Liver (tissue), 10 donors: ENCODE measurements at places on chromosomes 4 and X. TPM values are rescaled to one million over a fixed set of nuclear protein-coding genes. Genes with fewer than 3 reads are reported as not detected.

MAGEA10 gene
- not detected for total RNA-seq

ATP8A1 gene
- 15.9 TPM for total RNA-seq

BRS3 gene
- not detected for total RNA-seq

GIMD1 gene
- not detected for total RNA-seq

EGF gene
- not detected for total RNA-seq

GPR78 gene
- total RNA-seq, result not detected

DNA sequence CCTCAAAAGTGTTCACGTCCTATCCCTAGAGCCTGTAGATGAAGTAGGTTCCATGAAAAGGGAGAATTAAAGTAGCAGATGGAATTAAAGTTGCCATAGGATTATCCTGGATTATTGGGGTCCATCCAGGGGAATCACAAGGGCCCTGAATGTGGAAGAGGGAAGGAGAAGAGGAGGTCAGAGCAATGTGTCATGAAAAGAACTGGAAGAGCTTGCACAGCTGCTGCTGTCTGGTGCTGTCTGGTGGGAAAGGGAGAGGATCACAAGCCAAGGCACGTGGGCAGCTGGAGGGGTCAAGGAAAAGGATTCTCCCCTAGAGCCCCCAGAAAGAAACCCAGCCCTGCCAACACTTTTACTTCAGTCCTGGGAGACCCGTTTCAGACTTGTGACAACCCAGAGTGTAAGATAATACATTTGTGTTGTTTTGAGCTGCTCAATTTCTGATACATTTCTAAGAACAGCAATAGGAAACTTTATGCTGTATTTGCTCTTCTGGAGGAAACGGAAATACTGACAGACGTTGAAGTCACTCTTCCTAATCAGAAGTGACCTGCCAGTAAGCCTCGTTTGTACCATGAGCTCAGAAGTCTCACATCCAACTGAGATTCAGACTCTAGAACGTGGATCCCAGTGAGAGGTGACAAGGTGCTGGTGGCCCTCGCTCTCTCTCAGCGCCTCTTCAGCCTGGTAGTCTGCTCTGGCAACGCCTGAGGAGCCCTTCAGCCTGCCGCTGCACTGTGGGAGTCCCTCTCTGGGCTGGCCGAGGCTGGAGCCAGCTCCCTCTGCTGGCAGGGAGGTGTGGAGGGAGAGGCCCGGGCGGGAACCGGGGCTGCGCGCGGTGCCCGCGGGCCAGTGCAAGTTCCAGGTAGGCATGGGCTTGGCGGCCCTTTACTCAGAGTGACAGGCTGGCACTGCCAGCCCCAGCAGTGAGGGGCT lies 34.7 kb upstream of the ENPP6 start:
- DNase-seq, result no peak

DNA sequence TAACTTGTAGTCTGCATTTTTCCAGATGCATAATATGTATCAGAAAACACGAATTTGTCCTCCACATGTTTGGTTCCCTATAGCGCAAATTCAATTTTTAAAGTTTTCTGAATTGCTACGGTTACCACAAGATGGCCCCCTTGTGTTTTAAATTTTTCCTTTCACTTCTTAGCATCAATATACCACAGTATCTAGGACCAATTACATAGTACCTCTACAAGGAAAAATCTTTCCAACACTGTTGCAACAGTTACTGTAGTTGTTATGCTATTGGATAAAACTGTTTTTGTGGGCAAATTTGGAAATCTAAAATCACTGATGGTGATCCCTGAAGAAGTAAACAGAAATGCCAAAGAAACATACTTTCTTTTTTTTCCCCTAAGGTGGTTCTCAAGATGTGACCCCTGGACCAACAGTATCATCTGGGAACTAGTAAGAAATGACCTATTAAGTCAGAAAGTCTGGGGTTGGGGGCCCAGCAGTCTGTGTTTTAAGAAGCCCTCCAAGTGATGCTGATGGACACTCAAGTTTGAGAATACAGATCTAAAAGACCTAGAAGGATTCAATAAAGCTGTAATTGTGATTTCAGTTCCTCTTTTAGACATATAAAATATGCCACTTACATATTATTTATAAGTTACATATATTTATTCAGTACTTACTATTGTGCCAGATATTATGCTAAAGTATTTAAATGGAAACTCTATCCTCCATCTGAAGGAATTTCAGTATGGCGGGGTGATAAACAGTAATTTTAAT lies 3.1 kb downstream of the ZGRF1 start:
- no peak for DNase-seq

- DNase-seq, result no peak
Observed at GRCh38 chrX:121256647-121257046, 209.2 kb downstream of the GLUD2 start.

DNA sequence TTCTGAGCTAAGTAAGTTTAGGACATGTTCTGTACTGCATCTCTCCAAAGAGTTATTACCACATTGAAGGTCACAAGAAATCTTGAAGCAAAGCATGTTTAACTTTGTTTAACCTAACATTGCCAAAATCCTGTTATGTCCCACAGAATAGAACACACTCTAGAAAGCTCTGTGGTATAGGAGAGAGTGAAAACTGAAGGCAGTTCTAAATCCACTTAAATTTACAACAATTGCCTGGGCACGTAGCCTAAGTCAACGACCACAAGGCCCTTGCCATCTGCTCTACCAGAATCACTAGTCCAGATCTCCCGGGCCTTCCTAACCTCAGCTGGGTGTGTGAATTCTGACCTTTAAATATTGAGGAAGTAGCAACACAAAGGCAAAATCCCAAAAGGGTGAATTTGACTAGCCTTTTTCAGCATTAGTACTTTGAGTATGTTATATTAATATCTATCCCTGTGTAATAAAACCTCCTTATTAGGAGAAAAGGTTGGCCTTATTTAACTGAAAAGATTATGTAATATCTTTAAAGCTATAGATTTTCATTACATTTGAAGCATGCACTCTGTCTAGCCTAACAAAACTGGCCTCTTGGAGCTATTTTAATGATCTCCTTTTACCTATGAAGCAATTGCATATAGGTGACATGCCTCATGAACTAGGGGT lies 4.5 kb upstream of the MAML3 start:
- DNase-seq, result no peak

DNA sequence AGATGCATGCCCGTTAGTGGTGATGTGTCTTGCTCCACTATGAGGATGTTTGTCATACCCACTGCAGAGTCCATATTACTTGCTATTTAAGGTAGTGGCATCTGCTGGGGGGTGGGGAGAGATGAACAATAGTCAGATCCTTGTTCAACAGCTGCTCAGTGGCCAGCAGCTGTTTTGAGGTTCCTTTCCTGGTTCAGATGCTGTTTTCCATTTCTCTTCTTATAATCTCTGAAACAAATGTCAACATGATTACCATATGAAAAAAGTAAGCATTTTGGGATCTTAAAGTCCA lies 1567.9 kb upstream of the TENM3 start:
- no peak for DNase-seq

DNA sequence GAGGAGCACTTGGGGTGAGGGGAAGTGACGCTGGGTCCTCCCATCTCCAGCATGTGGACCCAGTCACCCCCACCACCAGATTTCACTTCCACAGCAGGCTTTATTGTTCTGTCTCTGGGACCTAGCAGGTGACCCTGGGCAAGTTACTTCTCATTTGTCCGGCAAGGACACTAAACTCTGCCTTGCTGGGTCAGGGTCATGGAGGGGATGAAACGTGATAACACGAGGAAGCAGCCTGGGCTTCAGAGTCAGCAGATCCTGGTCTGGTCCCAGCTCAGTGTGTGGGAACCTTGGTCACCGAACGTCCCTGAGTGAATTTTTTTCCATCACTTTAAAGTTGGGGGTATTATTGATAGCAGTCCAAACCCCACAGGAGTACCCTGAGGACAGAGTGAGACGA lies 3.9 kb downstream of the UBA1 start:
- DNase-seq, result no peak

DNA sequence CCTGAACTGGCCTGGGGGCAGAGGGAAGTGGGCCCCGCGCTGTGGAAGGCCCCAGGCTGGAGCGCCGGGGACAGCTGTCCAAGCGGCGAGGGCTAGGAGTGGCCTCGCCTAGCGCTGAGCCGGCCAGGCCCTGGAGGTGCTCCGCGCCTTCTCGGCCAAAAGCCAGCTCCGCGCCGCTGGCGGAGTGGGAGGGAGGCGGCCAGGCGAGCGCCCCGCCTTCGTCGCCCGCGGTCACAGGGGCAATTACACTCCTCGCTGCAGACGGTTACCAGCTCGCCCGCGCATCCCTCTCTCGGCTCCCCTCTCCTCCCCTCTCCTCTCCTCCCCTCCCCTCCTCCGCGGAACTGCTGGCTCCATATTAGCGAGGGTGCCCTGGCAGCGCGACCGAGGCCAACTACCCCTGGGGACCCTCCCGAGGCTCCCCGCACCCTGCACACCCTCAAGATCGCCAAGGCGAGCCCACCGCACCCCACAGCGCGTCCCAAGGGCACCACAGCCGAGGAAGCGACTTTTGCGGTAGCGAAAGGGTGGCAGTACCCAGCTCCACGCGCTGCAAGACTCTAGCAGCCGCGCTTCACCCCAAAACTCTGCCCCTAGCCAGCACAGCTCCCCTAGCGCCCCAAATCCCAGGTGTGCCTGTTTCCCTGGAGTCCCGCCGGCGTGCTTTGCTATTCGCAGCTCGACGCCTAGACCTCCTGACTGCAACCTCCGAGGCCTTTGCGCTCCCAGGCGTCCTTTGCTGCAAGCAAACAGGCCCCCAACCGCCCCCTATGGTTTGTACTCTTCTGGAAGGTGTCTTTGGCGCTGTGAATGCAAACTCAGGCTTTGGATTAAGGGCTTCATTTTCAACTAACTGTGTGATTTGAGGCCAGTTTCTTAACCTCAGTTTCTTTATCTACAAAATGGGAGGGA lies 91.4 kb downstream of the BCOR start:
- no peak for DNase-seq

- DNase-seq, result no peak
Observed at GRCh38 chr4:187065396-187065795, 341.7 kb upstream of the FAT1 start.

DNA sequence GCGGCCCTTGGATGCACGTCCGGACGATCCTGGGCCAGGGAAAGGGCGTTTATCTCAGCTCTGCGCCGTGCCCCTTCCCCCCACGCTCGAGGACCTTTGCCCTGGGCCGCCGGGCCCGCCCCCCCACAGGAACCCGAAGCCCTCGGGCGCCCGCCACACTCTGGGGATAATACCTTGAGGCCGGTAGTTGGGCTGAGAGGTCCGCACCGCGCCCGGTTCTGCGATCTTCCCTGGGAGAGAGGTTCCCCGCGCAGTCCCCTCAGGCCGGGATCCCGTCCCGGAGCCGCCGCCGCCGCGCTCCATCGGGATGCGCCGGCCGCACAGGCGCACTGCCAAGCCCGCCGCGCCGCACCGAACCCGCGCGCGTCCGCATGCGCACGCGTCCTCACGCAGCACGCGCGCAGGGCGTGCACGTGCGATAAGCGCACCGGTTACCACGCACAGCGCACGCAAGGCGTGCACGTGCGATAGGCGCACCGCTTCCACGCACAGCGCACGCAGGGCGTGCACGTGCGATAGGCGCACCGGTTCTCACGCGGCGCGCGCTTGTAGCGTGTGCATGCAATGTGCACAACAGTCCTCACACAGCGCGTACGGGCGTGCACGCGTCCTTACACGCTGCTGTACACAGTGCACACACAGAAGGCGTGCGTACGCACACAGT lies at the start of gene MAP7D2:
Gene MAP7D2 (minus strand): TSS at position 331 of the 664 bp plus-strand sequence. CDS start 28 bp downstream, at position 303.
- DNase-seq, result no peak

- no peak for DNase-seq
Observed at GRCh38 chr4:43374216-43374751, 481.8 kb downstream of the GRXCR1 start.

GRCh38 chr4:53981567-53981966 lies 82.8 kb downstream of the CHIC2 start:
- no peak for DNase-seq

GRCh38 chrX:140163371-140164159 lies 198.2 kb upstream of the CXorf66 start:
- DNase-seq, result no peak

DNA sequence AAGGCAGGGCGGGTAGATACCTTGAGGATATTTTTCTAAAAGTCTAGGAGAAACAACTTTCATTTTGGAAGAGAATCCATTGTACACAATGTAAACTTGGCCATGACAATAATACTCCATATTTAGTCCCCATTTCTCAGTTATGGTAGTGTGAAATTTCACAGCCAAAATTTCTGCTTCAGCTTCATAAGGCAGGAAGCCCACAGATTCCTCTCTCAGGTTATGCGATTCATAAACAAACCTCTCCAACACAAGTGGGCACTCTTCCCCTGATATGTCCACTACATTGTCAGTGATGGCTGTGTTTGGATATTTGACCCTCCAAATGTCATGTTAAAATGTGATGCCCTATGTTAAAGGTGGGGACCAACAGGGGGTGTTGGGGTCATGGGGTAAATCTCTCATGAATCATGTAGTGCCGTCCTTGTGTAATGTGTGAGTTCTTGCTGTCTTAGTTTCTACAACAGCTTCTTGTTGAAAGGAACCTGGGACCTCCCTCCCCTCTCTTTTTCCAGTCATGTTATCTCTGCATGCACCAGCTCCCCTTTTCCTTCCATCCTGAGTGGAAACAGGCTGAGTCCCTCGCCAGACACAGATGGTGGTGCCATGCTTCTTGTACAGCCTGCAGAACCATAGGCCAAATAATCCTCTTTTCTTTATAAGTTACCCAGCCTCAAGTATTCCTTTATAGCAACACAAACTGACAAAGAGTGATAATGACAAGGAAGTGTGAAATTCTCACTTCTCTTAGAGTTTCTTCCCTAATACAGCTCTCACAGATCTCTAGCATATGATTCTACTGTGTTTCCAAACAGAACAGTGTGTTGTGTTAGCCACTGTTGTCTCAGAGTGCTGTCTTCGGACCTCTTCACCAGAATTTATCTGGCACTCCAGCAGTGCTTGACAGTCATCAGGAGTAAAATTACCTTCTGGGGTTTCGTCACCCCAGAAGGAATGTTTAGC lies 598.4 kb upstream of the GNPDA2 start:
- DNase-seq, result no peak

DNA sequence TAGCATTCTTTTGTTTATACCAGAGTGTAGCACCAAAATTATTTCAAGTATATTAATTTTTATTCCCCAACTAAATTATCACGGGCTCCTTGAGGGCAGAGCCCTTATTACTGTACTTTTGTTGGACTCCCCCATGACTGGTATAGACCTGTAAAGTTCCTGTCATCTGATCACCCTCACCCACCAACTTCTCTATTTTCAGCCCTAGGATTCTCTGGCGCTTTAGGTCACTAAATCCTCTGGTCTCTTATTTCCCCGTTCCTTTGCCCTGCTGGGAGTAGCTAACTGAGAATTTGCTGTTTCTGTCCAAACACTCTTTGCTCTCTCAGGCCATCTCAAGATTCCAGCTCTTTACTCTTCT lies 3.2 kb upstream of the XKRX start:
- DNase-seq, result no peak

GRCh38 chr4:61298178-61298740 lies 98.1 kb downstream of the ADGRL3 start:
- no peak for DNase-seq

- no peak for DNase-seq
Observed at GRCh38 chr4:183146478-183146877, 47.4 kb downstream of the WWC2 start.

DNA sequence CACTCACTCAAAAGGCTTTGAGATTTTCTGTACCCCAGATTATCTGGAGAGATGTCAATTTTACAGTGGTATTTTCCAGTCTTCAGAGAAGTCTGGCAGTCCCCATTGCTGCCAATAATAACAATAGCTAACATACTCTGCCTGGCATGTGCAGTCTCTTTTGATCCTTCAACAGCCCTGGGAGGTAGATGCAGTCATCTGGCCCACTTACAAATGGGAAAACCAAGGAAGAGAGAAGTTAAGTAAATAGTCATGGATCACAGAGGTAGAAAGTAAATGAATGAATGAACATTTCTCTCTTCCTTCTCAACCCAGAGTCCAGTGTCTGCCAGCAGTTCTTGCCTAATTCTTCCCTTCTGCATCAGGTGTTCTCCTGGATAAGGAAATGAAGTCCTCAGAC lies 113.0 kb upstream of the EDNRA start:
- DNase-seq, result no peak
